ENCODE measurements at places on chromosomes 12 and 14.

DNA sequence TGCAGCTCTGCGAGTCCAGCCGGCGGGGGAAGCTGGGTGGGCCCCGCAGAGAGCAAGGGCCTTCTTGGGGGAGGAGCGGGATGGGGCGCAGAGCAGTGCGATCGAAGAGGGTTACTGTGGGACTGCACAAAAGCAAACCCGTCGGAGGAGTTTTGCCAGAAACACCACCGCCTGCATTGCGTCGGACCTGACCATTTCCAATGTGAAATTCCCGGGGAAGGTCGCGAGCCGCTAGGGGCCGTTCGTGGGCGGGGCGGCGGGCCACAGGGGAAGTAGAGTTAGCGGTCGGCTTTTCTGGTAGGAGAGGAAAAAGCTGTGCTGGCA, 333 bp upstream of the KCNA1 start:
- no peak for DNase-seq

DNA sequence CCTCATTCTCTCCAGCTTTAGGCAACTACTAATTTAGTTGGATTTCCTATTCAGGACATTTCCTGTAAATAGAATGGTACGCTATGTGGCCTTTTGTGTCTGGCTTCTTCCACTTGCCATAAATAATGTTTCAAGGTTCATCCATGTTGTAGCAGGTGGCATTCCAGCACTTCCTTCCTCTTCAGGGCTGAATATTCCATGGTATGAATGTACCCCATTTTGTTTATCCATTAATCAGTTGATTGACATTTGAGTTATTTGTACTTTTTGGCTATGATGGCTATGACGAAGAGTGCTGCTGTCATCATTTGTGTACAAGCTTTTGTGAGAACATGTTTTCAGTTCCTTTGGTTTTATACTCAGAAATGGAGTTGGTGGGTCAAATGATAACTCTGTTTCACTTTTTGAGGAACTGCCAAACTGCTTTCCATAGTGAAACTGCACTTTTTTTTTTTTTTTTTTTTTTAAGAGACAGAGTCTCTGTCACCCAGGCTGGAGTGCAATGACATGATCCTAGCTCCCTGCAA, 6.5 kb upstream of the CDK2AP1 start:
- no peak for DNase-seq

DNA sequence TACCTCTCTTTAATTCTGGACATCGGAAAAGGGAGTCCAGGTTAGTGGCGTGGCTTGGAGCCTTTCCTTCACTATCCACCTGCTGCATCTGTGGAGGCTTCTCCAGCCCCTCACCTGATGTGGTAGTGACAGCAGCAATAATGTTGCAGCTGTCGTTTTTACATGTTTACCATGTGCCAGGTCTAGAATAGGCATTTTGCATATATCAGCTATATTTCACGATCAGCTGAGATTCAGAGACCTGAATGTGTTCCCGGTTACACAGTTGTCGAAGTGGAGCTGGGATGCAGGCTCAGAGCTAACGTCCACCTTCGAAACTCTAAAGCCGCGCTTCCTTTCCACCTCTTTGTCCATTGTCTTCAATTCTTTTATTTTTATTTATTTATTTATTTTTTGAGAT, 91.0 kb downstream of the BORCS5 start:
- DNase-seq = no peak

GRCh38 chr14:96409701-96410100, 17.8 kb downstream of the AK7 start:
- no peak for DNase-seq

DNA sequence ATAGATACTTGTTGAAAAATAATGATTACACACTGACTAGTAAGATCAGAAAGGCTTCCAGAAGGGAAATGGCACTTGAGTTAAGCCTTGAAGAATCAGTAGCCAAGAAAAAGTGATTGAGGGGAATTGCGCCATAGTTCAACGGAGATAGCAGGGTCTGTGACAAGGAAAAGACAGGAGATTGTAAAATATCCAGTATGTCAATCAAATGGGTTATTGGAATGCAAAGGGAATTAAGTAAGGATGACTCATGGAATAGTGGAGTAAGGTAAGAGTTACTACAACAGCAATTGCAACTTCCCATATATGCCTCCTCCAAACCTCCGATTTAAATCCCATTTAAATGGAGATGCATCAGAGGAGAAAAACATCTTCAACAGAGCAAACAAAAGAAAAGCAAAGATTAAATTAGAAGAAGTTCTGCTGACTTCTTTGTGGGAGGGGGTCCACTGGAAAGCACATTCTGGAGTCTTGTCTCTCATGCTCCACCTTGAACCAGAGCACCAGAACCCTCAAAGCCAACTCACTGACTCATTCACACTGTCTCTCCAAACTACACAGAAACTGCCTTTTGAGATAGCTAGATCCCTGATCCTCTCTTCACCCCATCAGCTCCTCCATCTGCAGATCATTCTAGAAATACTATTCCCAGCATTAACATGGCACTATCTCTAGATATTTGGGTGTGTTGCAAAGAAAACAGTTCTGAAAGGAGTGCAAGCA, 138.2 kb downstream of the NUAK1 start:
- DNase-seq = no peak

DNA sequence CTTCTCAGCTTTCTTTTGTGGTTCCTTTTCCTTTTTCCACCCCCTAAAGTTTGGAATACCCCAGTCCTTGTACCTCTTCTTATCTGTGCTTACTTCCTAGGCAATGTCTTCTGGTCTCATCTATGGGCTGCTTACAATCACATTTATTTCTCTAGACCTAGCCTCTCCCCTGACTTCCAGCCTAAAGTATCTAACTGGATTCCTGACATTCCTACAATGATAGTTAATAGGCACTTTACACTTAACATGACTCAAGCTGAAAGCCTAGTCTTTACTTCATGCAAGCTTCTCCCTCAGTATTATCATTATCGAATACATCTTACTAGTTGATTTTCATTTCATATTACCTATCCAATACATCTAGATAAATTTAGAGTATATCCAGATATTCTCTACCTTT, 21.2 kb downstream of the CLECL1 start:
- peak; percentile 58 for DNase-seq

DNA sequence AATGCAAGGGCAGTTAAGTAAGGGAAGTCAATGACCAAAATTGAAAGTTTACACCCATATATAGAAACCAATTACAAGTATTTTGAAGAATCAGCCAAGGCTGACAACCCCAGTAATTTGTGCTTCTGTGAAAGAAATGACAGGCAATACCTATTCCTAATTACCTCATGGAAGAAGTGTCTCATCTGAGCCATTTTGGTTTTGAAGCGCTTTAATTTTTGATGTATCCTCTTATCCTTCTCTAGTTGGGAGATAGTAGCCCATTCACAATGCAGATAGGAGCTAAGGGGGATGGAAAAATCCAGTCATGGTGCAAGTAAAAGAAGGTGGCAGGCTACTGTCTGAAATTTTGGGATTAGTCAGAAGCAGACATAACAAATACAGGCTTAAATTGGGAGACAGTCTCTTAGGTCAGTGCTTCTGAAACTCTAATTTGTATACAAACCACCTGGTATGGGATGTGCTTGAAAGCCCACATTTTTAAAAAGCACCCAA, 30.4 kb upstream of the SUPT16H start:
- DNase-seq = no peak

- DNase-seq = peak; percentile 94
These were observed 7.5 kb upstream of the ASPG start for GRCh38 chr14:104078031-104078455.

DNA sequence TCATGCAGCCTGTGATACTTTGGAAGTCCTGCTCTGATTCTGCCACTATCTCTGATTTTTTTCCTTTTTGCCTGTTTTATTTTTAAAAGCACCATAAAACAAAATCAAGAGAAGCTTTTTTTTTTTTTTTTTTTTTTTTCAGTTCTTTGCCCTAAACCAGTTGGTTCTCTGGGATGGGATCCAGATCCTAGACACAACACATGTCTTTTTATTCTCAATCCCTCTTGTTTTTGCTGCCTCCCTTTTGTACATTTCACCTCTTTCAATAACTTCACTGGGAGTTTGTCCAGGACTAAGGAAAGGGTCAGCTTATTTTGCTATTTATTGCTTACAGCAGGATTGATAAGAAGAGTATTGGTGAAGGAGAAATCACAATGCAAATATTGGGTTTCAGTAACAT, 139.4 kb downstream of the GRIP1 start:
- no peak for DNase-seq

GRCh38 chr12:2551412-2551900, 243.3 kb upstream of the FKBP4 start:
- no peak for DNase-seq

DNA sequence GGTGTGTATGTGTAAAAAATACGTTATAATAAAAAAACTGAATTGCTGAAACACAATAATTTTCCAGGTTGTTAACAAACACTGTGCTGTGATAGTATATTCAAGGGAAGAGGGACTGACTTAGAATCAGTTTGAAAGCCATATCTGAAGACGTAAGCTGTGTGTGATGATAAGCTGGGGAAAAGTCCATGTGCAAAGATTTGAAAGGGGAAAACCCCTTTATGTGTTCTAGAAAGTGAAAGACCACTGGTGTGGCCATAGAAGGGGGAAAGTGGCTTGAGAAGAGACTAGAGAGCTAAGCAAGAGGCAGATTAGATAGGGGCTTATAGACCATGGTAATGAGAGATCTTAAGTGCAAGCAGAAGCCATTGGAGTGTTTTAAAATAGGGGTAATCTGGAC, 195.9 kb upstream of the GZMB start:
- DNase-seq = no peak

GRCh38 chr14:100192672-100193416, 33.4 kb upstream of the DEGS2 start:
- peak; percentile 98 for DNase-seq

DNA sequence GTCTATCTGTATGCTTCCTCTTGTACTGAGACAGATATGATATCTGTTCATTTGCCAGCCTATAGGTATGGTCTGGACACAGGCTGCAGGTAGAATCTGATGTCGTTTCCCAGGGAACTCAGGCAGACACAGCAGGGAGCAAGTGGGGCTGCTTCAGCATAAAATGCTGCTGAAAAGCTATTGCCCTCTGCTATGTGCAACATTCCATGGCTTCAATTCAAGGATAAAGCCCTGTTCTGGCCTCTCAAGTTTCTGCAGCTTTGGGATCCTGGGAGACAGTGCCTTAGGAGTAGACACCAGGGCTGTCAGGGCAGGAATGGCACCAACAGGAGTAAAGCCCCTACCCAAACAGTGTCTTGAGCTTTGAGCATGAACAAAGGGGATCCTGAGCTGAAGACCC, 173.5 kb downstream of the SLC41A2 start:
- peak; percentile 41 for DNase-seq

DNA sequence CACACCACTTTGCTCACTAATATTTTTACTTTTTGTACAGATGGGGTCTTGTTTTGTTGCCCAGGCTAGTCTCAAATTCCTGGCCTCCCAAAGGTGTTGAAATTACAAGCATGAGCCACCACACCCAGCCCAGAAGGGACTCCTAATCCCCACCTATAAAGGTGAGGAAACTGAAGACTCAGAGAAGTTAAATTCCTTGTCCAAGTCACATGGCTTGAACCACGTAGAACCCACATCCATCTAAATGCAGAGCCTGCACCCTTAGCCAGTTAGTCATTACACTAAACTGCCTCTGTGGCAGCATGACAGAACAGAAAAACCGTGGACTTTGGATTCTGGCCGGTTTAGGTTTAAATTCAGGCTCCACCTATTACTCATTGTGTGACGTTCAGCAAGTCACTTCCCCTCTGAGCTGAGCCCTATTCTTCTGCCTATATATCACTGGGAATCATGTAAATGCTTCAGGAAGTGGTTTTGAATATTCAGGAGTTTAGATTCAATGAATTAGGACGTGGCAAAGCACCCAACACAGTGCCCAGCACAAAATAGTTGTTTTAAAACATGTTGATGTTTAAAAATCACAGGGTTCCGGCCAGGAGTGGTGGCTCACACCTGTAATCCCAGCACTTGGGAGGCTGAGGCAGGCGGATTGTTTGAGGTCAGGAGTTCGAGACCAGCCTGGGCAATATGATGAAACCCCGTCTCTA, 3.0 kb upstream of the CORO1C start:
- DNase-seq = peak; percentile 79

GRCh38 chr12:12376646-12377448, 20.0 kb downstream of the BORCS5 start:
- peak; percentile 91 for DNase-seq

DNA sequence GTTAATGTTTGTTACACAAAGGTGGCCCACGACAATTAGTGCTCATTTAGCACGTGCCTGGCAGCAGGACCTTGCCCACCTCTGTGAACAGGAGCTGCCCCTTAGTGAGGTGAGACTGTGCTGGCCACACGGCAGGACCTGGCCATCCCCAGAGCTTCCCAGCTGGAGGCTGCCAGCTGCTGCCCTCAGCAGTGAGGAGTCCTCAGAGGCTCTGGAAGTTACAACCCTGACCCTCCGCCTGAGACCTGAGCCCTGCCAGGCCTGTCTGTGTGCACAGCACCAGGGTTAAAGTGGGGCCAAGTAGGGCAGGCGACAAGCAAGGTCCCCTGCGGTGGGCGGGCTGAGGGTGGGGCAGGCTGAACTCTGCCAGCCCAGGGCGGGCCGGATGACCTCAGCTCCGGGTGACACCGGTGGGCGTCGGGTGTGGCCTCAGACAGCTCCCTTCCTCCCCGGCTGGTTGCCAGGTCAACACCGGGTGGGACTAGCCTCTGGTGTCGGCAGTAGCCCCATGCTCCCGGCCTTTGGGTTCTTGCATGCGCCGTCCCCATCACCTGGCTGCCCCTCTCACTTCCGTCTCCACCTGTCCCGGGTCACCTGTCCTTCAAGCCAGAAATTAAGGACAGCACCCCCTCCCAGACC, 9.2 kb upstream of the LBHD2 start:
- no peak for DNase-seq

GRCh38 chr14:98494582-98494981, 777.4 kb downstream of the BCL11B start:
- no peak for DNase-seq

- DNase-seq = no peak
These were observed 36.9 kb downstream of the BCL2L14 start for GRCh38 chr12:12107678-12108077.

DNA sequence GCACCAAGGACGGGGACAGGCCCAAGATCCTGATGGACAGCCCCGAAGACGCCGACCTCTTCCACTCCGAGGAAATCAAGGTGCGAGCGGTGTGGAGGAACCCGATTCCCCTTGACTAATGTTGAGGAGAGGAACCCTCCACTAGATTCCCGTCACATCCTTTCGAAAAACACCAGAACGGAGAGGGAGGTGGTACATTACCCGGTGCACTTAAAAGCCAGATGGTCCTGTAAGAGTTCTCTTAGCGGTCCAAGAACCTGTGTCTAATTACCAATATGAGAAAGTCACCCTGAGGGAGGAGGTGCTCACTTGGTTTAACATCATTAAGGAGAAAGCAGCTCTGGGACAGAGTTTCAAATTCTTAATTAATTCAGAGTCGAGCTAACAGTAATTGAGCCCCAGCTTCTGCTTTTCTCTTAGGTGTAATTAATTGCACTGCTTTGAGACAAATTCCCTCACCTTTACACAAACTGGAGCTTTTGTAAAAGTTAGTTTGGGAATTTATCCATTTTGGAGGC, 450 bp downstream of the PRKAB1 start:
- peak; percentile 28 for DNase-seq
